ENCODE measurements at places on chromosomes 6 and 20.

DNA sequence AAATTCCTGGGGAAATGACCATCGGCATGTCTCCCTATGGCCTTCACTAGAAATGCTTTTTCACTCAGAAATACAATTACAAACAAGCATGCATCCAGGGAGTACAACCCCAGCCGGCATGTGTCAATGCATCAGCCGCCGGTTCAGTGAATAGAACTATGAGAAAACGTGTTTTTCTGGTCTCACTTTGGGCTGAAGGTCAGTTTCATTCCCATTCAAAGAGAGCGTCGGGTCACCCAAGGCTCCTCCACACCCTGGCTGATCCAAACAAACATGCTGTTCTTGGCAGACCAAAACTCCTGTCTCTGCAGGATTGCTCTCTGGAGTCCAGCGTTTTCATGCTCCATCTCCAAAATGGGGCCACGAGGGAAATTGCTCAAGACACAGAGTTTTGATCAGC is 35.5 kb upstream of the NXT1 start:
- DNase-seq: no peak

GRCh38 chr6:13005994-13006393 is 289.4 kb downstream of the PHACTR1 start:
- DNase-seq: no peak

DNA sequence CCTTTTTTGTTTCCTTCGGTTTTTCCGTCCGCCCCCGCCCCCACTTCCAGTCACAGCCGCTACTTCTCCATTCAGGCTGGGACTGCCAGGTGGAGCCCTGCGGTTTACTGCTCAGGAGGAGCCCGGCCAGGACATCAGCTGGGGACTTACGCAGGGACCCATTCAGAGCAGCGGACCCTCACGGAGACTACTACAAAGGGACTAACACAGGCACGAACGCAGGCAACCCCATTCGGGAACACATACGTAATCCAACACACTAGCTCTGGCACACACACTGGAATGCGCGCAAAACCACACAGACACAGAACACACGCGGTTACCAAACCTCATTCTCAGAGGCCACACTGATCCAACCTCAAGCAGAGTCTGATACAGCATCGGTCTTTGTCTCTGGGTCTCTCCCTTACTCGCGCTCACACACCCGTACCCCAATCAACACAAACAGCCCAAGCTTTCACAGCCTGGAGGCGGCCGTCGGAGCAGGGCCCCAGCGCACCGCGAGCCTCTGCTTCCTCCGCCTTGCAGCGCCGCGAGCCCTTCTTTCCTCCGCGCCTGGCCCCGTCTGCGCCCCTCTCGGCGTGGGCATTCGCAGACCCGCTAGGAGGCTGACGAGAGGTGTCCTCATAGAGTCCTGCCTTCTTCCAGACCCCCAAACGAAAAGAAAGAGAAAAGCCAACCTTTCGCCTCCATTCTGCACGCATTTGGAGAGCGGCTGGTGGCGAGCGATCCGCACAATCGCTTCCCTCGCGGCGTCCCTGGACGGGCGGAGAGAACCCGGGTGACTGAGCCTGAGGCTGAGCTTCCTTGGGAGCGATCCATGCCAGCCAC is 1.1 kb upstream of the SLC32A1 start:
- DNase-seq: no peak

- DNase-seq: no peak
These were observed 7.5 kb downstream of the TRAF3IP2 start for GRCh38 chr6:111598181-111598580.
